Tibial nerve (tissue), 4 donors: ENCODE measurements at places on chromosomes 7 and 10.

DNA sequence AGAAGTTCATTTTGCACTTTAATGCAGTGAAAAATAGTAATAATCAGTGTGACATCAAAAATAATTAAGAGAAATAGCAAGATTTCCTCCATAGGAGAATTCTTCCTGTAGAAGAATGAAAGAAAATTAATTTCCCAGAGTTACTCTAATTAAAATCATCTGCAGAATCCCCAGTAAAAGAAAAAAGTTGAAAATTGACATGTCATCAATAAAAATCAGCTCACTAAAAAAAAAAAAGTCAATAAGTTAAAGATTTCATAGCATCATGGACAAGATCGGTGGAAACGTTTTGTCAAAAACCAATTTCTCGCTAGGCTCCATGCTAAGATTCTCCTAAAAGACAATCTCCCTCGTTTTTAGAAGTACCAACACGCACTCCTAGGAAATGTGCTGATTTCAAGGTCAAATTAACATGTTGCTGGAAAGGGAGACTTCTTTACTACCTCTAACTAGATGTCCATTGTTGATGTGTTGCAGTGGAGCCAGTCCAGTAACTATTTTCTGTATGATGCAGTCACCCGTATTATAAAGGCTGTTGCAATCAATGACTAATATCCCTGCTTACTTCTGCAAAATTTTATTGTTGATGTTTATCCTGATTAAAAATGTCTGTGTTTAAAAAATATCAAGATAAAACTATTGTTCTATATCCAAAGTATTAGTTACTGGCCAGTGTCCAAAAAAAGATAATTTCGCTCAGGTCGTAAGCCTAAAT, 591.9 kb upstream of the MGMT start:
- DNase-seq, result no peak

- peak; percentile 58 for DNase-seq
Measured at GRCh38 chr7:134886353-134887057, 99.8 kb upstream of the AGBL3 start.

DNA sequence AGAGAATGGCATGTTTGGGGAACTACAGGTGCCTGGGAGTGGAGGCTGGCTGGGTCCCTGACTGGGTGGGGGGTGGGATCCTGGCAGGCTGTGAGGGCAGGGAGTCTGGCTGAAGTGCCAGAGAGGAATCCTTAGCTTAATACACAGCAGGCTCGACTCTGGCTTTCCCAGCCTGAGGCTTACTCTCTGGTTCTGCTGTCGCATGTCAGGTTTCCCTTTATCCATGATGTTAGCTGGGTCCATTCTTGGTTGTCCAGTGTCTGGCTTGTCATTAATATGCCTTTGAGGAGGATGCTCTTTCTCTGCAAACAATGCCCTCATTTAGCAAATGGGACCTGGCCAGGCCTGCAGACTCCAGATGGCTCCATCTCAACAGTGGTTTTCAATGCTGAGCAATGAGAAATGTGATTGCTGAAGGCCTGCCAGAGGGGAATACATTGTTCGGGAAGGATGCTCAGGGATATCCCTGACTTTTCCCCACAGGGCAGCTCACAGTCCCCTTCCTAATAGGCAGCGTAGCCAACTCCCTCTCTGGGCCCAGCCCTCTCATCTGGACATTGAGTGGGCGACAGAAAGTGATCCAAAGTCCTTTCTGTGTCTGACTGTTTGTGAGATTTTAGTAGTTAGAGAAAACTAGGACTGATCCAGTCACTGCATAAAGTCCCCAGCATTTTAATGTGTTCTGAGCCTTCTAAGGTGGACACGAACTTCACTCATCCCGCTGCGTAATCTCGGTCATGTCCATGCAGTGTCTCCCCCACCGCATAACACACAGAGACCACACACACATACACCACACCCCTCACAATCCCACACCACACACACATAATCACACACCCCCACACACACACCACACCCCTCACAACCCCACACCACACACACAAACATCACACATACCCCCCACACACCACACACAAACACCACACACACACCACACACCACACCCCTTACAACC, 124.9 kb downstream of the ANLN start:
- no peak for DNase-seq

DNA sequence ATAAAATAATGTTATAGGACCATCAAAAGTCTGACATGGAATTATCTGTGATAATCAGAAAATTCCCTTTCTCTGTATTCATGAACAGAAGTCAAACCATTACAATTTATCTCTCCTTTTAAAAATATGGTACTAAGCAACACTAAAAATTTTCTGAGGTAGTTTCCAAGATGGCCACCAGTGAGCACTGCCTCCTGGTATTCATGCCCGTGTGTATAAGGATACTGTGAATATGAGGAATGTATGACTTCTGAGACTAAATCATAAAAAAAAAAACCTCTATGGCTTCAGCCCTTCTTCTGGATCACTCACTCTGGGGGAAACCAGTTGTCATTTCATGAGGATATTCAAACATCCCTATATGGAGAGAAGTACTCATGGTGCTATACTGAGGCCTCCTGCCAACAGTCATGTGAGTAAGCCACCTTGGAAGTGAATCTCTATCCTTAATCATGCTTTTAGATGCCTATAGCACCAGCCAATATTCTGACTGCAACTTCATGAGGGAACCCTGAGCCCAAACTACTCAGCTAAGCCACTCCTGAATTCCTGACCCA, 41.1 kb downstream of the SIRT1 start:
- no peak for DNase-seq

- DNase-seq, result no peak
Measured at GRCh38 chr10:74227697-74228424, 76.8 kb downstream of the ADK start.

- DNase-seq, result no peak
Measured at GRCh38 chr7:80908360-80908797, 10.5 kb downstream of the SEMA3C start.

GRCh38 chr10:129896860-129897200, 67.2 kb downstream of the EBF3 start:
- no peak for DNase-seq

DNA sequence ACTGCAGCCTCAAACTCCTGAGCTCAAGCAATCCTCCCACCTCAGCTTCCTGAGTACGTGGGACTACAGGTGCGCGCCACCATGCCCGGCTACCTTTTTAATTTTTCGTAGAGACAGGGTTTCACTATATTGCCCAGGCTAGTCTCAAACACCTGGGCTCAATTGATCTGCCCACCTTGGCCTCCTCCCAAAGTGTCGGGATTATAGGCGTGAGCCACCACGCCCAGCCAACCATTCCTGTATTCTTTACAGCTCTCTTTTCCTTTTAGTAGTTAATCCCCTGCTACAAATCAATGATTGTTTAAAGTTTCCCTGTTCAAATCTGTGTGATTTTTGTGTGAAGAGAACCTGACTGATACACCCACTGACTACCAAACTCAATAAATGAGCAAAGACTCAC, 75.4 kb upstream of the SVIL start:
- no peak for DNase-seq

DNA sequence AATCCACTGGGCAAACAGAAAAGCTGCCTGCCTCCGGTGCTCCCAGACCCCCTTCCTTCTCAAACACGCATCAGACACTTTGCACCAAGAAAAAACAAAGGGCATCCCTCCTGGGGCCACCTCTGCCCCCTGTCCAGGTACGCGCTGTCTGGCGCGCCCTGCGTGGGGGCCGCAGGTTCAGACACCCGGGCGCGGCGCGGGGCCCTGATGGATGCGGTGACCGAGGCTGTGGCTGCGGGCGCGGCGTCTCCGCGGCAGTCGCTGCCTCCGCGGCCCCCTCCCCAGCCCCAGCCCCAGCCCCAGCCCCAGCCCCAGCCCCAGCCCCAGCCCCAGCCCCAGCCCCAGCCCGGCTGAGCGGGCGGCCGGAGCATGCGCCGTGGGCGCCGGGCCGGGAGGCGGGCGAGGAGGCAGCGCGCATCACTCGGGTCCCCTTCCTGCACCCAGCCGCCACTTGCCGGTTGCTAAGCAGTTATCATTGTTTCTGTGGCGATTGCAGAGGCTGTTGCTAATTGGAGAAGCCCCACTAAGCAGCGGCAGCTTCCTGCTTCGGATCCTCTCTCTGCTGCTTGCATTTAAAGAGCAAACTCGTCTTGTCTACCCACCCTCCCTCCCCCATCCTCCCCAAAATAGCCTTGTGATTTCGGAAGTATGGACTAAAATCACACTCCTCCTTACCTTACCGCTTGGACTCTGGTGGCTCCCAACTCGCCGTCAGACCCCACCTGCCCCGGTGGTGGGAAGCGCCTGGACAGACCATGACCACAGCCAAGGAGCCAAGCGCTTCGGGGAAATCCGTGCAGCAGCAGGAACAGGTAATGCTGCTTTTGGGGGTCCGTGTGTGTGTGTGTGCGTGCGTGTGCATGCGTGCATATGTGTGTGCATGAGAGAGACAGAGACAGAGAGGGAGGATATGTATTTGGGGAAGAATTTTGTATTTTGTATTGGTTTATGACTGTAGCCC, 252.8 kb downstream of the DPP6 start:
- no peak for DNase-seq

DNA sequence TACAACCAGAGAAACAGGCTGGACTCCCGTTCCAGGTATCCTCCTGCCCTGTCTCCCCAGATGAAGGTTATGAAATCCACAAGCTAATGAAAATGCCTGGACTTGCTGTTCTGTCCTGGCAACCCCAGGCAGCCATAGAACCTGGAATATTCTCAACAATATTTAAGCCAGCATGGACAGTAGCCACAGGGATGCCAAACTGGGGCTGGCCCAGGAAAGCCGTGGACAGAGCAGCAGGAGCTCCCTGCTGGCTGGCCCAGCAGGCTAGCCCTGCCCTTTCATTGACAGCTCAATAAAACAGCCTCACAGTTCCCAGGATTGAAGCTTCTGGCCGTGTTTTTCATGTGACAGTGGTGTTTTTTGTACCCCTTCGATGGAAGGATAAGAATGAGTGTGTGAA, 230.6 kb downstream of the BMPER start:
- no peak for DNase-seq

DNA sequence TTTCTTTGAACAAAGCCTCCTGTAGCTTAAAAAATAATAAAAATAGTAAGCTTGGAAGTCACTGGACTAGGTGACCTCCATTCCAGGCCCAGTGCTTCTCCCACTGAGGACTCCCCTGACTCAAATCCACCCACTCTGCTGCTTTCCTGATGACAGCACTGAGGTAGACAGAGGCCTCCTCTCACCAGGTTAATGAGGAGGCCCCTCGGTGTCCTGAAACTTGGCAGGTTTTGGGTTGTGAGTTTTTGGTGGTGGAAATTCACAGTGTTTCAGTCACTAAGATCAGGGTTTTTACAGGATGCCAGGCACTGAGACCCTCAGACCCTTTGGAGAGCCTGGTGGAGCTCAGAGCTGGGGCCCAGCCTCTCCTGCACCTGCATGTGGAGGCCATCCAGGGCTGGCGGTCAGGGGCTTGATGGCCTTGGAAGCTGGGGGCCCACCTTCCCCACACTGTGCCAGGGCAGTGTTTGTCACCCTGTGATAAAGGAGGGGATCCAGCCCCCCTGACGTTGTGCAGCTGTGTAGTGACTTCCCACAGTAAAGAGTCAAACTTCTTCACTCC, 19.1 kb downstream of the TSPAN14 start:
- DNase-seq, result no peak

DNA sequence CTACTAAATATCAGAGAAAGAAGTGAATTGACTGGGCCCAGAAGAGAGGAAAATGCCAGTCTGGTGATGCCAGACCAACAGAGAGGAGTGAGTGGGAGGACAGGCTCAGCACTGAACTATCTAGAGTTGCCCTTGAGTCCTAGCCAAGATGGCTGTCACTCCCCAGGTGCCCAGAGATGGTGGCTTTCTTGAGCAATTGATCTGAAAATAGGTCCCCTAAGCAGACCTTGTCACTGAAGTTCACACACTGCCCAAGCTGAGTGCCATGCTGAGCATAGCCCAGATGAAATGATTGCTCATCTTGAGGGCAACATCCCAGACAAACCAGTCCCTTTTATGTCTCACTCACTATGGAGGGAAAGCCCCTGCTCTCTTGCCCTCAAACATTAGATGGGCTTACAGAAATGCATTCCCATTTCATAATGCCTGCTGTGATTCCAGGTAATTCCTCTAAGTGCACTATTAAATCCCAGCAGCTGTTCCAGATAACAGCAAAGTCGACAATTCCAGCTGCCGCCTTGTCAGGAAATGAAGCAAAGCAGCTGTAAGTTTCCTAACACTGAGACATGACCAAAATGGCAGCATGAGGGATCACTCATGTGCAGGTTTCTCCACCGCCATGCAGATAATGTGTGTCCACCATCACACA, 329.4 kb downstream of the KCNMA1 start:
- DNase-seq, result no peak

GRCh38 chr7:41148521-41148951, 554.4 kb downstream of the INHBA start:
- no peak for DNase-seq

DNA sequence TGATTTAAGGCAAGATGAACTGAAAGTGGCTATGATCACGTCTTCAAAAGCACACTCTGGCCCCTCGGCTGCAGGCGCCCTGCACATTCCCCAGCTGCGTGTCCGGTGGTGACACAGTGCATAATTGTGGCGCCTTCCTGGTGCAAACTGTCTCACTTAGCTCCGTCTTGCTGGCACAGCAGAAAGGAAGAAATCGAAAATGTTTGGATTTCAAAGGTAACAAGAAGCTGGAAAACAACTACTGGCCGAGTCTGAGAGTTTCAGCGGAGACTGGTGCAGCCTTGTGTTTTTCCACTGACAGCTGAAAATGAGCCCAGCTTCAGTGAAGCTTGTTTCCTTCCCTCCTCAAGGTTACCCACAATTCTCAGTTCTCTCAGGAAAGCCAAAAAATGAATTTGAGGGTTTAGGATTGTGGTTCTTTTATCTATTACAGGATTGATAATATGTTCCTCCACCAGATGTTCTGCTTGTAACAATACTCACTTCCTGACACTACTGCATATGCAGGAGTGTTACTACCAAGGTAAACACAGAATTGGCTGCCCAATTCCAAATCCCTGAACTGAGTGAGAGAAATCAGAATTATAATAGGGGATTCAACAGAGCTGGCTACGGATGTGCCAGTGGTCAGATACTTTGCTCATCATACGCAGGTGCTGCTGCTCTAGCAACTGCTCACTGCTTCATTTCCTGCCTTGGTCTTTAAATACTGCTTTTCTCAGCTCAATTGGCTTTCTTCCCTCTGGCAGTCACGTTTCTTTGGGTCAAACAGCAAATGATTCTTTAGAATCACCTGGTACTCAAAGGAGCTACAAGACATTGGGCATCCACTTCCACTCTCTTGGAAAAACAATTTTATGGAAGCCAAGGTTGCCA, 63.7 kb downstream of the TRUB1 start:
- DNase-seq, result no peak

DNA sequence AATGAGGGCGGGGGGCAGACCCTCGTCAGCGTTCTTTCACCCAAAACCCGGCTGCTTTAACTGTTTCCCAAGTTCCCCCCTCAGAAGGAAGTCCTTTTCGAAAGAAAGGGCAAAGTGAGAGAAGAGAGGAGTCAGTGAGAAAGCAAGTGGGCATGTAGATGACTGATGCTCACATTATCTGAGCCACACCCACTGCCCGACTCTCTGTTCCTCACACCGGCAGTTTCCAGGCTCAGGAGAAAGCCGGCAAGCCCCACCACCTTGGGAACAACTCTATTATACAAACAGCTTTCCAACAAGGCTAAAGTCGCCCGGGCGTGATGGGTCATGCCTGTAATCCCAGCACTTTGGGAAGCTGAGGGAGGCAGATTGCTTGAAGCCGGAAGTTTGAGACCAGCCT, 23.1 kb downstream of the RCC1L start:
- no peak for DNase-seq
